CD8-positive, alpha-beta T cell (primary cell): ENCODE measurements at places on chromosomes 6 and 20.
A peak's percentile ranks its signal among the peaks of the same experiment; 100 is the strongest.

DNA sequence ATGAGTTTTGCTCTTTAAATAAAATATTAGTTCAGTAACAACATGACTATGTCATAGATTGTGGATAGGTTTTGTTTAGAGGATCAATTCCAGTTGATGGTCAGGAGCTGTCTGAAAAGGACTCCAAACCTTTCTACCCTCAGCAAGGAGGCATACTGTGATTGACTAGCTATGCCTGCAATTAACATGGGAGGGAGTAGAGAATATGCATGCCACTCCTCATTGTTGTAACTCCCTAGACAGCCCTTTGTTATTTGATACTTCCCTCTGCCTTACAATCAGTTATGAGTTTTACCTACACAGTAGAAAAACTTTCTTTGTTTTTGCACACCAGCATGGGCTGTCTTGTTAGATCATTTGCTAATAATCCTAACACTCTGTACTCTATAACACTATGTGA lies 1418.5 kb downstream of the KHDRBS2 start:
- no peak for DNase-seq

- no peak for DNase-seq
Observed at GRCh38 chr20:22924949-22925612, 110.0 kb upstream of the SSTR4 start.

DNA sequence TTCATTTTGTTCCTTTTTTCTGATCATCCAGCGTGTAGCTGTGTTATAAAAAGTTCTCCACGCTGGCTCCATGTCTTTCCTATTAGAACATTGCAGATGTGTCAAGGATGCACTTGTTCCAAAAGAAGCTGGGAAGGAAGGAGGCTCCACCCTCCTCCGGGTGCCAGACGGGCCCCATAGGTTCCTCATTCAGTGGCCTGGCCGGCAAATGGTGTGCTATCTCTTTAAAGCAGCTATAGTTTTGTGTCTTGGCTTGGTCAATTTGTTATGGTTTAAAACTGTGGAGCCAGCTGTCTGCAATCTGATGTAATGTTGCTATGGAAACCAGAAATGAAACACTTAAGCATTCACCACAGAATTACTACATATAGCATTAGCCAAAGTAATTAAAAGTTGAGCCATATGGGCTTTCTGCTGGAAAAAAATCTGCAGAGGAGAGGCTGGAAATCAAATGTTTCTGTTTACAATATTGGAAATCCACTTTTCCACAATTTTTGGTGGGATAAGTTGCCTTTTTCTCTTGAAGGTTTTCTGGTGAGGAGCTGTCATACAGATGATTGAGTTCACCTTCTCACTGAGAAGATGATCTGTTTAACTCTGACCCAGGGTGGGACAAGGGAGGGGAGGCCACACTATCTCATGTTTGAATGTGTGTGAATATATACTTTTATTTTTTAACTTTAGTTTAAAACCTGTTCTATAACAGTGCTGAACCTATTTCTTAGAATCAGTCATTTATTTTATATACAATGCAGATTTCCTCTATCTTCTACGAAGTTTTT lies 167.4 kb downstream of the SASH1 start:
- peak; percentile 4 for DNase-seq

- no peak for DNase-seq
Observed at GRCh38 chr6:107266563-107266962, 151.2 kb upstream of the BEND3 start.

DNA sequence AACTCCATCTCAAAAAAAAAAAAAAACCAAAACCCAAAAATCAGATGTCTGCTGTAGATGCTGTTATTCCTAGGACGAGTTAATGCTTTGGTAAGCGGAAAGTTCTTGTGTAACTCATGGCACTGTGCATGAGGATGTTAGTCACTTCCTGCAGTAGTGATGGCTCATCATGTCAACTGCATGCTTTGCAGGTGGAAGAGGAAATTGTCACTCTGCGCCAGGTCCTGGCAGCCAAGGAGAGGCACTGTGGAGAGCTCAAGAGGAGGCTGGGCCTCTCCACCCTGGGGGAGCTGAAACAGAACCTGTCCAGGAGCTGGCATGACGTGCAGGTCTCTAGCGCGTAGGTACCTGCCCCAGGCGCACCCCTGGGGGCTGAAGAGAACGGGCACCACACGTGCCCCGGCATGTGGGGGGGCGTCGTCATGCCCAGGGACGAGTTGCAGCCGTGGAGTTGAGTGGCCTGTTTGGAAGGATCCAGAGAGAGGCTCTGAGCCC lies 8.5 kb downstream of the TPD52L2 start:
- no peak for DNase-seq

- peak; percentile 68 for DNase-seq
Observed at GRCh38 chr6:13427801-13428582, 59.4 kb downstream of the GFOD1 start.

DNA sequence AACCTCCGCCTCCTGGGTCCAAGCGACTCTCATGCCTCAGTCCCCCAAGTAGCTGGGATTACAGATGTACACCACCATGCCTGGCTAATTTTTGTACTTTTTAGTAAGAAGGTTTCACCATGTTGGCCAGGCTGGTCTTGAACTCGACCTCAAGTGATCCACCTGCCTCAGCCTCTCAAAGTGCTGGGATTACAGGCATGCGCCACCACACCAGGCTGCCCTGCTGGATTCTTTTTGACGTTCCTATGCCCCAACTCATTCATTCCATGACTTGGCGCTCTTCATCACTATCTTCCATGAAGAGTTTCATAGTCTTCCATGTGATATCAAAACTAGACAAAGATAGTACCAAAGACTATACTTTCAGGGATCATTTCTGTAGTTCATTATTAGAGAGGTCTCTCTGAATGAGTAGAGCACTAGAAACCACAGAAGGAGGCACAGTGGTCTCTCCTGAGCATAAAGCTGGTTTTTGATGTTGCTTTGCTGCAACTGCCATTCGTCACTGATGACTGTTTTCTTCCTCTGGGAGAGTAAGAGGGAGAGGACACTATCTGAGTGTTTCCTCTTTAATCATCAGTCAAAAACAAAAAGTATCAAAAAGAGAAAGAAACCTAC lies 23.5 kb downstream of the DNAAF9 start:
- no peak for DNase-seq
